ENCODE measurements at places on chromosomes 4 and X.
A peak's percentile ranks its signal among the peaks of the same experiment; 100 is the strongest.

DNA sequence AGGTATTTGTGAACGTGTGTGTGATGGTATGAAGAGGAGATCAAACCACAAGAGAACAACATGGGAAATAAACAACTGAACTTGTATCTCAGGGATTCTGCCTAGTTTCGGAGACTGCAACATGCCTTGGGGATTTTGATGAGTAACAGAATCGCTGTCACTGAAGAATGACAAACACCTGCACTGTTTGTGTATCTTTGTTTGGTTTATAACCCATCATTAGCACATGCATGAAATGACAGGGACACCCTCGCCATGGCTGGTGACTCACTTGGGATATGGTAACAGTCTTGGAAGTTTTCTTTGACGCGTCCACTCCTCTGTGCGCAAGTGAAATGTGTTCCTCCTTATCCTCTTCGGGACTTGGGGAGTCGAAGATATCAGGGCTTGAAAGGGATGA is 30.3 kb upstream of the MAP3K15 start:
- DNase-seq, result no peak

- no peak for DNase-seq
These were observed 130.1 kb downstream of the EGF start for GRCh38 chr4:110042545-110043517.

GRCh38 chr4:8146157-8146556 is 12.5 kb downstream of the ABLIM2 start:
- DNase-seq, result no peak

DNA sequence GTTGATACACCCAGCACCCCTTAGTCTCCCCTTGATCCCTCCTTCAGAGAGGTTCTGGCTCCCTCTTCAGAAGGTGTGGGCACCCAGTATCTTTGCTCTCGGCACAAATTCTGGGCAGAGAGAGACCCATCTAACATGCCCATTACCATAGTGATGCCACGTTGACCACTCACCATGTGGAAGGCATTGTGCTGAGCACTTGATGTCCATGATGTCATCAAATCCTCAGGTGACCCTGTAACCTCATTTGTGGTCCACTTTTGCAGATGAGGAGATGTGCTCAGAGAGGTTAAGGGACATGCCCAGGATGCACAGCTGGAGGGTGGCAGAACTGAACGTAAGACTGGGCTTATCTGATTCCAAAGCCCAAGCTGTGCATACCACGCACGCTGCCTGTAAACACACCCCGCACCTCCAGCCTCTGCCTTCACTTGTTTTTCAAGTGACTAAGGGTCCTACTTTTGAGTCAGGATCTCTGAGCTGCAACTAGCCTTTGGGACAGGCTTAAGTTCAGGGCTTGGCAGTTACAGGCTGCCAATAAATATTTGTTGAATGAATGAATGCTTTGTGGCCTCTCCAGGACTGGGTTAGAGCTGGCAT is 55.2 kb downstream of the HTRA3 start:
- DNase-seq, result no peak

GRCh38 chrX:30971774-30972603 is 82.9 kb upstream of the TAB3 start:
- DNase-seq, result peak; percentile 54

DNA sequence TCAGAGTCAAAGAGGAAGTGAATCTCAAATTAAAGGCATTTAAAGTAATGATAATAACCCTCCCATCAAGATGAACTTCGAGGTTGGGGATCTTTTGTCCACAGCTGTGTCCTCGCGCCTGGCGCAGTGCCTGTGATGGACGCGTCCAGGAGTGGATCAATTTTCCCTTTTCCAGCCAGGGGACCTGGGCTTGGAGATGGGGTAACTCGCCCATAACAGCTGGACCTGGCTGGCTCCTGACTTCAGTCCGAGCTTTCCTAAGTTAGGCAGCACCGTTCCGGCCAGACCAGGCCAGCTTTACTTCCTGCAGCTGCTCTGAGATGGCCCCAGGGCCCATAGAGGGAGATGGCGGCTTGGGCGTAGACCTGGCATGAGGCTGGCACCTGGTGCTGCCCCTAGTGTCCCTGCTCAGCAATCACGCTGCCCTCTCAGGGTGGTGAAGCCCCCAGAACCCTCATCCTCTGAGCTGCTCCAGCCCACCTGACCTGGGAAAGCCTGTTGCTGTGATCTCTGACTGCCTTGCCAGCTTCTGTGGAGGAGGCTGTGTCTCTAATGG is 23.9 kb downstream of the ADRA2C start:
- DNase-seq, result no peak

- DNase-seq, result no peak
These were observed 47.3 kb upstream of the SMIM31 start for GRCh38 chr4:164706675-164707074.

DNA sequence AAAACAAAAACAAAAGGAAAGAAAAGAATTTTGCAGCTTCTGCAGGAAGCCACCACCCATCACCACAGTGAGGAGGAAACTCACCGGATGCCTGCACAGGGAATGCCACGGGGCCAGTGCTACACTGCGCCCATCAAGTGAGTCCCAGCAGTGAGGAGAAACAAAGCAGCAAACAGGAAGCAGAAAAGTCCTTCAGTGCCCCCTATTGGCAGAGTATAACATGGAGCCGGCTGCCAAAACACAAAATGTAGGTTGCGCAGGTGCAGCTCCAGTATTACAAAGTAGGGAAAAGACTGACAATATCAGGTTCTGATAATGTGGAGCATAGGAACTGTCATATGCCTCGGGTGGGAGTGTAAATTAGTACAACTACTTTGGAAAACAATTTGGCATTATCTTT is 23.3 kb upstream of the SCML2 start:
- peak; percentile 19 for DNase-seq
